Thyroid gland (tissue), 4 donors: ENCODE measurements at places on chromosomes 2 and 18. TPM values are rescaled to one million over a fixed set of nuclear protein-coding genes. Genes with fewer than 3 reads are reported as not detected.
A peak's percentile ranks its signal among the peaks of the same experiment; 100 is the strongest.

VWC2L gene
- total RNA-seq = not detected

SIX2 gene
- 0.24 TPM for total RNA-seq

IL18RAP gene
- total RNA-seq = 1.6 TPM

MGAT4A gene
- 59.6 TPM for total RNA-seq

ALLC gene
- not detected for total RNA-seq

- H3K4me3 ChIP-seq = no peak overlapping the region
- H3K27me3 ChIP-seq = no peaks in the 10 kb centered on the region
- no peak for DNase-seq
- no peaks in the 10 kb centered on the region for H3K4me1 ChIP-seq
These were observed 73.3 kb downstream of the TFCP2L1 start for GRCh38 chr2:121211689-121212151.

DNA sequence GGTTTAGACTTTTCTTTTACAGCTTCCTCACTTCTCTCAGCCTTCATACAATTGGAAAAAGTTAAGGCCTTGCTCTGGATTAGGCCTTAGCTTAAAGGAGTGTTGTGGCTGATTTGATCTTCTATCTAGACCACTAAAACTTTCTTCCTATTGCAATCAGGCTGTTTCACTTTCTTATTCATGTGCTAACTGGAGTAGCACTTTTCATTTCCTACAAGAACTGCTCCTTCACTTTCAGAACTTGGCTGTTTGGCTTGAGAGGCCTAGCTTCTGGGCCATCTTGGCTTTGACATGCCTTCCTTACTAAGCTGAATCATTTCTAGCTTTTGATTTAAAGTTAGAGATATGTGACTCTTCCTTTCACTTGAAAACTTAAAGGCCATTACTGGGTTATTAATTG, 114.3 kb downstream of the ARHGEF4 start:
- no peak overlapping the region for H3K4me3 ChIP-seq
- no peaks in the 10 kb centered on the region for H3K27me3 ChIP-seq
- H3K27ac ChIP-seq = no peak overlapping the region
- H3K36me3 ChIP-seq = no peaks in the 10 kb centered on the region
- no peak for DNase-seq

- H3K27me3 ChIP-seq = no peaks in the 10 kb centered on the region
- peak; percentile 67 for DNase-seq
- H3K36me3 ChIP-seq = no peaks in the 10 kb centered on the region
- H3K27ac ChIP-seq = peak overlapping the region; percentile 69
These were observed 46.0 kb upstream of the PAX8 start for GRCh38 chr2:113324684-113325160.

- no peaks in the 10 kb centered on the region for H3K27me3 ChIP-seq
- no peak for DNase-seq
- no peaks in the 10 kb centered on the region for H3K4me1 ChIP-seq
- no peak overlapping the region for H3K27ac ChIP-seq
- no peaks in the 10 kb centered on the region for H3K36me3 ChIP-seq
These were observed 316.6 kb upstream of the CHST9 start for GRCh38 chr18:27501671-27502070.

DNA sequence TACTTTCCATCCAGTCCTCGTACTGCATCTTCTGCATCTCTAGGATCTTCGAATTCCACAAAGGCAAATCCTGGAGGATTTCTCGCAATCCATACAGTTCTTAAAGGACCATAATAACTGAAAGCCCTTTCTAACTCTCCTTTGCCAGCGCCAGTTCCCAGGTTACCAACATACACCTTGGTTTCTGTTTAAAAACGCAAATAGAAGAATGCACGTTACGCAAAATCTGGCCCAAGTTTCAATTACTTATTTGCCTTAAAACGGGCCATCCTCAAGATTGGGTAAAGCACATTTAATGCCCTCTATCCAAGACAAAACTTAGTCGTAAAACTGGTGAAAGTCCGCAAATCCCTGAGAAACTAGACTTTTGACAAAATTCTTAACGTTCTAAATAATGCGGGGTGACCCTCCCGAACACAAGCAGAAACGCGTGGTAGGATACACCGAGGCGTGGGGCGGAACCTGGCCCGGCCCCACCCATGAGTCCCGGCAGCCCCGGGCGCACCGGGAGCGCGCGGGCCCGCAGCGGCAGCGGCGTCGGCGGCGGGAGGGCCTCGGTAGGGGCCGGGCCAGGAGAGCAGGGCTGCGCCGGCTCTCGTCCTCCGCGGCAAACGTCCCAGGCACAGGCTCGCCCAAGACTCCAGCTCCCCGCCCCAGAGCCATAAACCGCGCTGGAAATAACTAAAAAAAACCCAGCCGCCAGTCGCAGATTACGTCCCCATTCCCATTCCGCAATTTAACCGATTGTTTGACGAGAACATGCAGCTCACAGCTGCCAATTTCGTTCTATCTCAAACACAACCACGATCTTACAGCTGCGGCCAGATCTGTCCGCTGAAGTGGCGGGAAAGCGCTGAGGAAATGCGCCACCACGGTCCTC, 910 bp downstream of the SRSF7 start:
- peak overlapping the region; percentile 60 for H3K4me3 ChIP-seq
- H3K4me1 ChIP-seq = peaks cover 20% of the 10 kb centered on the region
- peak overlapping the region; percentile 98 for H3K27ac ChIP-seq
- DNase-seq = peak; percentile 68
- no peaks in the 10 kb centered on the region for H3K27me3 ChIP-seq

DNA sequence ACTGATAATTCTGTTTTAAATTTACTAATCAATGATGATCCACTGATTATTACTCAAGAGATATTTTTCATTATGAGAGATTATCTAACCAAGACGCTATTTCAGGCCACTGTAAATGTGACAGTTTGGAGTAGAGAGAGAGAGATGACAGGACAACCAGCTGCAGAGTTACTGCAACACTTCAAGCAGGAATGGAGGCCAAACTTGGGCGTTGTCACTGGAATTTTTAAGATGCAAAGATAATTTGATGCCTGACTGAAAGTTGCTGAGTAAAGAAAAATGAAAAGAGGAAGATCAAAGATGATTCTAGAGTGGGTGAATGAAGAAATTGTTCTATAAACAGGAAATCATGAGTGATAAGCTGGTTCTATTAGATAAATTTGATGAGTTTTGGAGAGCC, 1302.1 kb upstream of the TMEFF2 start:
- no peak overlapping the region for H3K27ac ChIP-seq
- H3K36me3 ChIP-seq = no peaks in the 10 kb centered on the region
- H3K27me3 ChIP-seq = no peaks in the 10 kb centered on the region
- DNase-seq = no peak
- H3K4me3 ChIP-seq = no peak overlapping the region
- H3K4me1 ChIP-seq = no peaks in the 10 kb centered on the region

- H3K27me3 ChIP-seq = no peaks in the 10 kb centered on the region
- H3K4me3 ChIP-seq = no peak overlapping the region
- H3K27ac ChIP-seq = no peak overlapping the region
- no peak for DNase-seq
- no peaks in the 10 kb centered on the region for H3K36me3 ChIP-seq
- H3K4me1 ChIP-seq = no peaks in the 10 kb centered on the region
These were observed 71.1 kb downstream of the DOCK10 start for GRCh38 chr2:224971214-224971613.

DNA sequence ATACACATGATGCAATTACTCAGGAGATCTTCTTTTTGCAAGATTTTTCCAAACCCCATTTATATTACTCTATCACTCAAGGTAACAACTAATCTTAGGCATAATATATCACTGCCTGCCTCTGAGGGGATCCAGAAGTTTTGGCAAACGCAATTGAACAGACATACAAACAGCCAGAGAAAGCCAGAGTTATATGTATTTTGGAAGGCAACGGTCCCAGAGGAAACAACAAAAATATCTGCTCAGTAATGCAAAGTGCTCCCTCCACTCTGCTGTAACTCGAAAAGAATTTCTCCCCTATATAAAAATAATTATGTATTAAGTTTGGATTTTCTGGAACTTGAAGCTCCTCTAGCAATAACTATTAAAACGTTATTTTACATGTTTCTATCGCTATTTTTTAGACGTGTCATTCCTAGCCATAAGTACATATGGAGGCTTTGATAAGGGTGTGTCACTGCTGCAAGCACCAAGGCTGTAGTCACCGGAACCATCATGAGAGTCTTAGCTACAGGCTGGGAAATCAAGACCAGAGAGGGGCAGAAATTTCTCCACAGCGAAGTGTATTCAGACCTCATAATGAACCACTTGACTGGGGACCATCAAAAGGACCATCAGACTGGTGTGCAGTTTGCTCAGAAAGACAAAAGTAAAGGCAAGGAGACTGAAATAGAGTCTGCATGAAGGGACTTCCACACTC, 3.7 kb upstream of the GKN1 start:
- no peaks in the 10 kb centered on the region for H3K27me3 ChIP-seq
- no peak overlapping the region for H3K4me3 ChIP-seq
- H3K4me1 ChIP-seq = no peaks in the 10 kb centered on the region
- no peaks in the 10 kb centered on the region for H3K36me3 ChIP-seq
- no peak overlapping the region for H3K27ac ChIP-seq

DNA sequence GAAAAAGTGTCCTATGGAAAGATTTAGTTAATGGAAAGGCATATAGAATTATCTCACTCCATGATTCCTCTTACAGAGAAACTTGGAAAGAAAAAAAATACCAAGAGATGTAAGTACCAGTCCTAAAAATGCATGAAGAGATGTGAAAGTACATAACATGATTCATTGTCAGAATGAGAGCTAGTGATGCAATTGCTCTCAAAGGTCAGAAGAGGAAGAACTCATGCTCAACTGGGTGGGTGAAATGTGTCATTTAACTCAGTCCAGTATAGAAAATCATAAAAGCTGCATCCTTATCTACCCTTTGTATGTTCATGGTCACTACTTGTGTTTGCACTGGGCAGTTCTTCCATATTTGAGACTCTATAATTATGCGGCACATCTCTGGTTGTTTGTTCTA, 300.0 kb upstream of the PIK3C3 start:
- no peak overlapping the region for H3K4me3 ChIP-seq
- H3K36me3 ChIP-seq = no peaks in the 10 kb centered on the region
- no peak for DNase-seq
- H3K27ac ChIP-seq = no peak overlapping the region
- no peaks in the 10 kb centered on the region for H3K27me3 ChIP-seq

- no peaks in the 10 kb centered on the region for H3K36me3 ChIP-seq
- H3K27me3 ChIP-seq = no peaks in the 10 kb centered on the region
- H3K27ac ChIP-seq = no peak overlapping the region
- DNase-seq = no peak
These were observed 121.6 kb downstream of the ZFP36L2 start for GRCh38 chr2:43104763-43105162.

GRCh38 chr2:188193230-188193629, 98.4 kb upstream of the GULP1 start:
- no peaks in the 10 kb centered on the region for H3K36me3 ChIP-seq
- DNase-seq = no peak
- H3K4me3 ChIP-seq = no peak overlapping the region
- H3K4me1 ChIP-seq = no peaks in the 10 kb centered on the region
- no peaks in the 10 kb centered on the region for H3K27me3 ChIP-seq

GRCh38 chr2:122486086-122486485, 730.6 kb downstream of the TSN start:
- DNase-seq = no peak
- H3K36me3 ChIP-seq = no peaks in the 10 kb centered on the region
- no peak overlapping the region for H3K4me3 ChIP-seq
- no peaks in the 10 kb centered on the region for H3K27me3 ChIP-seq
- H3K27ac ChIP-seq = no peak overlapping the region

DNA sequence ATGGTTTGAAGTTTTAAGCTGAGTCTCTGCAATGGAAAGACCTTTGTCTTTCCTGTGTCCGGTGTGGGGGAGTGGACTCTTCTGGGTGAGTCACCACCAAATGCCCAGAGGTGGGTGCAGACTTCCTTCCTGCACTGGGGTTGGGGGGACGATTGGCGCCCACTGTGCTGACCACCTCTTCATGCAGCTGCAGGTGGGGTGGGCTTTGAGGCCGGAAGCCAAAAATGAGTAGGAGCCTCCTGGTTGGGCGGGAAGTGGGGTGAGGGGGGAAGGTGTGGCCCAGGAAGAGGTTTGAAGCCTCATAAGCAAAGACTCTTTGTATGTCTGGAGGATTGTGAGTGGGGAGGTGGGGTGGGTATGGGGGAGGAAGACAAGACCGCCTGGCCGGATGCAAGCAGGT, 27.6 kb downstream of the PAX8 start:
- DNase-seq = no peak
- no peaks in the 10 kb centered on the region for H3K27me3 ChIP-seq
- H3K4me3 ChIP-seq = no peak overlapping the region
- H3K27ac ChIP-seq = no peak overlapping the region
- peaks cover 93% of the 10 kb centered on the region for H3K4me1 ChIP-seq
- peaks cover 38% of the 10 kb centered on the region for H3K36me3 ChIP-seq

DNA sequence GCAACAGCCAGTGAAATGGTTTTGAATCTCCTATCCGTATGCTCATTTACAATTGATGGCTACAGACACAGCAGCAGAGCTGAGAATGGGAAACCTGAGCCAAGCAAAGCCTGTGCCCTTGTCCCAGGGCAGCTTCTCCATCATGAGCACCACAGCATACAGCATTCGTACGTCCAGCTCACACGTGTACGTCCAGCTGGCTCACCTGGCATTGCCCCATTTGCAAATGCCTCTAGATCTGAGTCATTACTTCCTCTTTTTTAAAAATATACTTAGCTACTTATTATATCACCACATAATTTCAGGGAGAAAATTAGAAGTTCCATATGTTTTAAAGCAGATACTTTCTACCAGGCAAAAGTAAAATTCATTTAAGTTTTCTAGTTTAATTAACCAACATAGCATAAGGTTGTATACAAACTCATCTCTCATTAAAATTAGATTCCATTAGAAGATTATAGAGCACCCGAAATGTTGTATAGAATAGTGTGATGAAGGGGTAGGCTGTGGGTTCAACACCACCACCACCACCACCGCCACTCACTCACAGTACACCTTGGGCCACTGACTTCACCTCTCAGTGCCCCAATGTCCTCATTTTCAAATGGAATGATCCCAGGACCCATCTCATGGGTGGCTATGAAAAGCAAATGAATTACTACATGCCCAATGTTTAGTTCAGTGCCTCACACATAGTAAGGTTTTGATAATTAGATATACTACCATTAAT, 31.4 kb upstream of the TMEM177 start:
- no peak for DNase-seq
- H3K4me3 ChIP-seq = no peak overlapping the region

GRCh38 chr2:105388971-105389381, 9.9 kb downstream of the FHL2 start:
- H3K36me3 ChIP-seq = peaks cover 18% of the 10 kb centered on the region
- no peak for DNase-seq
- peaks cover 37% of the 10 kb centered on the region for H3K4me1 ChIP-seq
- H3K27me3 ChIP-seq = no peaks in the 10 kb centered on the region
- peak overlapping the region; percentile 48 for H3K27ac ChIP-seq

- H3K4me3 ChIP-seq = no peak overlapping the region
- DNase-seq = no peak
- H3K27ac ChIP-seq = no peak overlapping the region
- H3K27me3 ChIP-seq = no peaks in the 10 kb centered on the region
These were observed 65.6 kb downstream of the TWSG1 start for GRCh38 chr18:9400197-9400596.

GRCh38 chr18:23238152-23238531, 102.9 kb downstream of the CABLES1 start:
- H3K4me3 ChIP-seq = no peak overlapping the region
- peak overlapping the region; percentile 94 for H3K27ac ChIP-seq
- H3K4me1 ChIP-seq = peaks cover 28% of the 10 kb centered on the region
- no peaks in the 10 kb centered on the region for H3K36me3 ChIP-seq
- DNase-seq = peak; percentile 89

GRCh38 chr2:128591861-128592822, 273.5 kb upstream of the HS6ST1 start:
- no peaks in the 10 kb centered on the region for H3K27me3 ChIP-seq
- no peak for DNase-seq
- H3K27ac ChIP-seq = no peak overlapping the region

- H3K36me3 ChIP-seq = no peaks in the 10 kb centered on the region
- H3K27me3 ChIP-seq = no peaks in the 10 kb centered on the region
These were observed 159.5 kb downstream of the HNMT start for GRCh38 chr2:138123741-138124140.
